Activated CD4-positive, alpha-beta T cell treated with anti-CD3 and anti-CD28 coated beads, Interleukin-2, amount 50 U/mL, for 16 hours (primary cell): ENCODE measurements at places on chromosomes 3 and 15.
A peak's percentile ranks its signal among the peaks of the same experiment; 100 is the strongest.

DNA sequence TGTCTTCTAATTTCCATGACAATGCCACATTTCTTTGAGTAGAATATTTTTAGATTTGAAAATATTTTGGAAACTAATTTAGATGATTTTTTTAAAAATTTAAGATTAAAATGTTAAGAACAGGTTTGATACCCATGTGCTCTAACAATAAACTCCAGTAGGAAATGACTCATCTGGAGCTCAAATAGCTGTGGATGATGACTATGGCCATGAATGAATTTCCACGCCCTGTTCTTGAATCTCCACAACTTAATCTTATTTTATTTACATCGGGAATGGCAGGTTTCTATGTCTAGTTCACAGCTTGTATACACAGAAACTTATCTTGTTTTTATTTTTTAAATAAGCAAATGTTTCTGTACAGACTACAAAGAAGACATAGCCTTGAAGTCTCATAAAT, 726.8 kb downstream of the NAALADL2 start:
- no peak for DNase-seq

GRCh38 chr3:70615286-70615685, 302.8 kb upstream of the MDFIC2 start:
- DNase-seq, result no peak

DNA sequence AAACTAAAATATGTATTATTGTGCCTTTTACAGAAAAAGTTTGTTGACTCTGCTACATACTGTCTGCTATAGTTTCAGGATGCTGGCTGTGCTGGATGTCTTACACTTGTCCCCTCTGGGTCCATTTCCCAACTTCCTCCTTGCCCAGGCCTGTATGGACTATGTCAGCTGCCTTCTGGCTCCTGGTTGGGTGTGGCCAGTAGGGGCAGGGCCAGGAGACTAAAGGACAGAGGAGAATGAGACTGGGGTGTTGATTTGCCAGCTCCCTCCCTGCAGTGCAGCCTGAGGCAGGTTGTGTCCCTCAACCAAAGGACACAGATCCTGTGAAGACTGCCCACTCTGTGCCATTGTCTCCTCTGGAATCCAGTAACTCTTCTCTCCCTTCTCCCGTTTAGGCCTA, 90.6 kb upstream of the UBE2E2 start:
- no peak for DNase-seq

- no peak for DNase-seq
Observed at GRCh38 chr3:41131224-41131623, 68.1 kb upstream of the CTNNB1 start.

DNA sequence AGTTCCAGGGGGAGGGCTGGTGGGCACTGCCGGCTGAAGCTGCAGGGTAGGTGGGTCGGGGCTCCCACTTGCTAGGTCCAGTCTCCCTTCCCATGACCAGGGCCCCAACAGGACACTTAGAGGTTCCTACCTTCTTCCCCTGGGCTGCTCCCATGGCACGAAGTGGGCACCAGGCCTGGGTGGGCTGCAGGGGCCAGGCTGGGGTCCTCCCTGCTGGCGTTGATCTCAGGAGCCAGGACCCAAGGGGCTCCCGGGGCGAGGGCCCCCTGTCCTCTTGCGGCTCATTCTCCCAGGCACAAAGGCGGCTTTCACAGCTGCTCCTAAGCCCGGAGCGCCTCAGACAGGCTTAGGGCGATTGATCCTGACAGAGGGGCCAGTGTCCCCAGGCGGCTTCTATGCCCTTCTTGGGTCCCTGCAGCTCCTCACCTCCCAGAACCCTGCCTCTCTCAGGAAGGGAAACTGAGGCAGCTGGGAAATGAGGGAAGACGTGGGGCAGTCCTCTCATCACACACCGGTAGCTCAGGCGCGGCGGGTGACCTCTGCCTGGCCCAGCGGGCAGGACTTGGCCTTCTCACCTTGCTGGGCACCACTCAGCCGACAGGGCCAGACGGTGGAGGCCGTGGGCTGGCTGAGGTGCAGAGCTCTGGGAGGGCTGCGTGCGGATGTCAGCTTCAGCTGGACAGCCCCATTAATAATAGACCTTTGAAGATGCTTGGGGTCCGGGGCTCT, 39.6 kb downstream of the FAM3D start:
- DNase-seq, result no peak

DNA sequence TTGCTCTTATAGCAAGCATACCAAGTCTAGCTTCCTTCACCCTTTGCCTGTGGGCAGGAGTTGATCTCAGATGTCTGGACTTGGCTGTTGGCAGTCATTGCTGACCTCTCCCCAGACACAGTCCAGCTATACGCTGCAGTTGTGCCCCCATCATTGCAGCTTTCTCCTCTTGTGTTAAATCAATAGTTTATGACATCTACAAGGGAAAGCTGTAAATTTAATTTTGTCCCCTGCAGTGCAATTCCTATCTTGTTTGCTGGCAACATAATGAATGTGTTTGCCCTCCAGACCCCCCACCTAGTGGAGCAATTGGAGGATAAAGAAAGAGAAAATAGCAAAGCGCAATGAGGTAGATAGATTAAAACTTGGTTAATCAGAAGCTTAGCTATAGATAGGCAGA, 280.2 kb downstream of the LSAMP start:
- DNase-seq, result no peak

DNA sequence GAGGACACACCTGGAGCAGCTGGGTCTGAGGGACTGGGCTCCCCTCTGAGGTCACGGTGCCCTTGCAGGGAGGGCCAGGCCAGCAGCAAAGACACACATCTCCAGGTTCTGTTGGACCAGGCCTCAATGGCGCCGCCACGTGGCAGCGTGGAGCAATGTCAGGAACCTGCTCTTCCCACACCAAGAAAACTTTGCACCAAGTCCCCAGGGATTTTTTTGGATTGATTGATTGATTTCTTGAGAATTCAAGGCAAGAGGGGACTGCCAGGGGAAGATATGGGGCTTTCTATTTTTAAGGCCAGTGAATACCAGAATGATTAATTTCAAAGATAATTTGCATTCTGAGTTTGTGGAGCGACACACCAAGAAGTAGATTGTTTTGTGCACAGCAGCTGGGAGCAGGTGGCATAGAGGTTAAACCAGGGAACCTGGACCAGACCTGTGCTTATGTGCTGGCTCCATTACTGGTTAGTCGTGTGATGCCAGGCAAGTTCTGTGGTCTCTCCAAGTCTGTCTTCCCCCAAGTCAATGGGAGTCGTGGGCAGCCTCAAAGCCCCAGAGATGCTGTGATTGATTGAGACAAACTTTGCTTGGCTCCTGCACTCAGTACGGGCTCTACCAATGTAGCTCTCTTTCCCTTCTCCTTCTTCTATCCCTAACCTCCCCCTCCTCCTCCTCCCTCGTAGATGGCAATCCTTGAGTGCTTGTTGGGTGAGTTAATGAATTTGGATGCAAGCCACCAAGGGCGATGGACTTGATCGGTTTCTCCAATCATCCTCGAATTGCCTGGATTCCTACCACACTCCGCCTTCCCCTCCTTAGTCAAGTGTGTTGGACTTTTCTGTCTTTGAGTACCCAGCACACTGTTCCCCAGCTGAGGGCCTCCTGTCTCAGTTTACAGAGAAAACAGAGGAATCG, 96.2 kb upstream of the TRPM1 start:
- peak; percentile 43 for DNase-seq
